Chondrocyte (in vitro differentiated cells): ENCODE measurements at places on chromosomes 2 and 18. TPM values are rescaled to one million over a fixed set of nuclear protein-coding genes. Genes with fewer than 3 reads are reported as not detected.

CPO gene
- total RNA-seq: 0.34 TPM in 1 of 3 replicates, not detected in the others

ZNF385B gene
- total RNA-seq: 0.25 to 0.56 TPM (median 0.41 TPM) in 3 replicates

SALL3 gene
- total RNA-seq: not detected in 3 replicates

DNA sequence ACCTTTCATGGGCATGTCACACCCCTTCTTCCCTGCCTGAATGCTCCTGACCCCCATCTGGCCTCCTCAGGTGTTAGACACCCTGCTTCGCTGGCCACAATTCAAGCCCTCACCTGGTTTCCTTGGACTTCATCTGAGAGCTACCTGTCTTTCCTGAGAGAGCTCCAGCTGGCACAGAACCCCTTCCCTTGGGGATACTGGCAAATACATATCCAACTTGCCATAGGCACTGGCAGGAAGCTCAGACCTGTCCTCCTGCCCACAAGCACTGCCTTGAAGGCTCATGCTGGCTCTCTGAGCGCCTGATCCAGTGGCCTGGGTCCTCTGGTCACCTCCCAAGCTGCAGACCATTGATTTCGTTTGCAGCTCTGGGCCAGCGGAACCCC, 74.1 kb upstream of the MAP4K3 start:
- H3K4me3 ChIP-seq: no peak overlapping the region
- H3K4me1 ChIP-seq: peaks cover 51% of the 10 kb centered on the region
- no peak overlapping the region for H3K27ac ChIP-seq
- H3K27me3 ChIP-seq: no peaks in the 10 kb centered on the region
- H3K36me3 ChIP-seq: no peaks in the 10 kb centered on the region
